ENCODE measurements at places on chromosomes 7 and 10. TPM values are rescaled to one million over a fixed set of nuclear protein-coding genes. Genes with fewer than 3 reads are reported as not detected.
A peak's percentile ranks its signal among the peaks of the same experiment; 100 is the strongest.

The SPRN gene
- 0.82 TPM for total RNA-seq

The ZNF746 gene
- total RNA-seq = 16.0 TPM

The LIMK1 gene
- total RNA-seq = 48.3 TPM

The DPYSL4 gene
- total RNA-seq = 4.2 TPM

The VKORC1L1 gene
- 8.7 TPM for total RNA-seq

The KIAA1217 gene
- total RNA-seq = 12.5 TPM

The INPP5F gene
- total RNA-seq = 22.2 TPM

The GLI3 gene
- 7.0 TPM for total RNA-seq

The LARP4B gene
- total RNA-seq = 38.7 TPM

The CALCR gene
- total RNA-seq = not detected

GRCh38 chr7:152411389-152411788 is 24.4 kb downstream of the KMT2C start:
- no peak for DNase-seq

DNA sequence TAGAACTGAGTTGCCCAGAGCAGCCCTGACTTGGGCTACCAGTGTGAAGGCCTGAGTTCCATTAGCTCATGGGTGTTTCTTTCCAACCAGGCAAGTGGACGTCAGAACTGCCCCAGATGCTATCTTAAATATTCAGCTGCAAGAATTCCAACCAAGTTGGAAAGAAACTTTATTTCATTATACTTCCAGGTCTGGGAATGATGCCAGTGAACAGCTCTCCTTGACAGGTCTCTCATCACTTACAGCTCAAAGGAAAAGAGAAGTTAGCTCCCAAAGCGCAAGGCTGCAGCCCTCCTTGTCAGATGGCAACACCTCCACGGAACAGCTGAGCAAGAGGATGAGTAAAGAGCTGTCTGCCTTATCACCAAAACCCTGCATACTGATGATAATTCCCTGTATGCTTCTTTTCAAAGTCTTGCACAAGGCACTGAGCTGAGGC is 255.5 kb upstream of the AOAH start:
- peak; percentile 54 for DNase-seq

- DNase-seq = peak; percentile 50
Observed at GRCh38 chr7:80681272-80681885, 42.9 kb downstream of the CD36 start.

- peak; percentile 80 for DNase-seq
Observed at GRCh38 chr10:30510184-30510931, 76.4 kb downstream of the MAP3K8 start.

- DNase-seq = no peak
Observed at GRCh38 chr7:82926477-82926876, 236.2 kb downstream of the PCLO start.

DNA sequence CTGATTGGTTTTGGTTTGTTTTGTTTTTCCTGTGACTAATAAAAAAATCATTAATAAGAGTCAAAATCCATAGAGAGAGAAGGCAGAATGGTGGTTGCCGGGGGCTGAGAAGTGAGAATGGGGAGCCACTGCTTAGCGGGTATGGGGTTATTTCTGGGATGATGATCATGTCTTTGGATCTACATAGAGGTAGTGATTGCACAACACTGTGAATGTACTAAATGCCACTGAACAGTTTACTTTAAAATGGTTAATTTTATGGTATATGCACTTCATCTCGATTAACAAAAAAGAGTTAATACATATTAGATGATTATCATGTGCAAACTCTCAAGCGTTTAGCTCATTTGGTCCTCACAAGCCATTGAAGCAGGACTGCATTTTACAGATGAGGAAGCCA is 342.9 kb downstream of the ELMO1 start:
- DNase-seq = no peak

DNA sequence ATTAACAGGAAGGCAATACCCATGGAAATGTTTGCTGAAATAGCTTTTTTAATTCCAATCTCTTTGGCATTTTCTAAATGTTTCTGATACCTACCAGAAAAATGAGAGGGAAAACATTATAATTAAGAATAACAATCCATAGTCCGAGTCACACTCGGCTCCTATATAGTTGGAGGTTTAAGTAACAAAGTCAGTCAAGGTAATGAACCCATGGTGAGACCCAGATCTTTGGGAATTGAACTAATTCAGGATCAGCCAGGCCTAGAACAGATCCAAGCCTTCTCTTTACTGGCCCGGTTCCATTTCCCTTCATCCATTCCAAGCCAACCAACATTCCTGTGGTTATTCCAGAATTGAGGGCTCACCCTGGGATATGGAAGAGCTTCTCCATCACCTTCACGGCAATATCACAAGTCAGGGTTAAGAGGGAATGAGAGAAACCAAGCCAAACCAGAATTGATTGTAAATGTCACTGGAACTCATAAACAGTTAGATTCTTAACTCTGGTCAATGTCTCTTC is 28.3 kb downstream of the ABCB4 start:
- peak; percentile 21 for DNase-seq

- peak; percentile 8 for DNase-seq
Observed at GRCh38 chr10:113576852-113577251, 24.0 kb downstream of the HABP2 start.

- peak; percentile 27 for DNase-seq
Observed at GRCh38 chr7:148700661-148701064, 2.0 kb downstream of the CUL1 start.

- peak; percentile 35 for DNase-seq
Observed at GRCh38 chr7:26143298-26144048, 8.5 kb upstream of the NFE2L3 start.

DNA sequence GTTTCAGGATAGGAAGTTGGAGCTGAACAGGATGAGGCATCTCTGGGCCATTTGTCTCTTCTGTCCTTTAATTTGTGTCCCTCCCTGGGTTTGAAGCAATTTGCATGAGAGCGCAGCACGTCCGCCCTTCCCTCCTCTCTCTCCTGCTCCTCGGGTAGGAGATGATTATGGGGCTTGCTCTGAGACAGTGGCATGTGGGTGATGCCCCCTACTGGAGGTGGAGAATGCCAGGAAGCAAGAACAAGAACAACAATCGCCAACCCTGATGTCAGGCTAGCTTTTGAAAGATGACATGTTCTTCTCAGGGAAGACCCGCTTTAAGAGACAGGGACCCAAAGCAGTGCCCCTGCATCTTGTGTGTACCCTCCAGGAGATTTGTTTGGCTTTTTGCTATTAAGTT is 63.9 kb upstream of the LOXL4 start:
- DNase-seq = no peak

DNA sequence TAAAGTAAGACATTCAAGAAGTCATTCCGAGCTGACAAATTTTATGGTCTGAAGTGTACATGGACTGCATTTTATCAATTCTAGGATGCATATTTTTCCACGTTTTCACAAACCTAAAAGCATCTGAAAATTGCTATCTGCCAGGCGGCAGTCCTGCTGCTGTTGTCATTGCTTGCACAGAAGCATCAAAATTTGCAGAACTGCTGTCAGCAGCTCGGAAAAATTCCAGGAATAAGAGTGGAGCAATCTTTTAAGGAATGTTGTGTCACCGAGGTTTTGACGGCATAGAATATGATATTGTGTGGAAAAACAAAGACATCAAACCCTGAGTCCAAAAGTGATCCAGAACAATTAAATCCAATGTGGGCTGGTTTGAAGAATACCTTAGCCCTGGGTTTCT is 61.4 kb downstream of the CHCHD3 start:
- no peak for DNase-seq

DNA sequence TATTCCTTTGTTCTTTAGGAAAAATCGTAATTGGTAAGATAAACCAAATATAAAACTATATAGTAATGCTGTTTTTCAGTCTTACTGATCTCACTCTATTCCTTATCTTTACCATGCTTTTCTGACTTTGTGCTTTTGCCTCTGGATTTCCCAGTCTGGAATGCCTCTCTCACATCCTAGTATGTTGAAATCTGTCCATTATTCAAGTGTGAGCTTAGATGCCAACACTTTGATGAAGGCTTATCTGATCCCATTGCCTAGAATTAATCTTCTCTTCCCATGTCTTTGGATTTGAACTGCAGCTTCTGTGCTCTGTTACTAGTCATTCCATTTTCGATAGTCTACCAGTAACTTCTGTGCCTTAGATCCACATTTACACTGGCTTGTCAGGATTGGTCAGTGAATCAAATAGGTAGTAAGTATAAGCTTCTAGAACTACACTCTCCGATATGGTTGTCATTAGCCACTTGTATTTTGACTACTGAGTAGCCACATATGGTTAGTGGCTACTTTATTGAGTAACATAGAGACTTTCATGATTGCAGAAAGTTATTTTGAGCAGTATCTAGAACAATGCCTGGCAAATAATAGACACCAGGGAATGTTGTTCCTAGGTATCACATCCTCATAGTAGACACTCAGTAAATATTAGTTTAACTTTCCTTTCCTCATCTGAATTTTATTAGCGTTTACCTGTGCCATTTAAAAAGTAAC is 92.9 kb downstream of the BMPR1A start:
- peak; percentile 39 for DNase-seq

DNA sequence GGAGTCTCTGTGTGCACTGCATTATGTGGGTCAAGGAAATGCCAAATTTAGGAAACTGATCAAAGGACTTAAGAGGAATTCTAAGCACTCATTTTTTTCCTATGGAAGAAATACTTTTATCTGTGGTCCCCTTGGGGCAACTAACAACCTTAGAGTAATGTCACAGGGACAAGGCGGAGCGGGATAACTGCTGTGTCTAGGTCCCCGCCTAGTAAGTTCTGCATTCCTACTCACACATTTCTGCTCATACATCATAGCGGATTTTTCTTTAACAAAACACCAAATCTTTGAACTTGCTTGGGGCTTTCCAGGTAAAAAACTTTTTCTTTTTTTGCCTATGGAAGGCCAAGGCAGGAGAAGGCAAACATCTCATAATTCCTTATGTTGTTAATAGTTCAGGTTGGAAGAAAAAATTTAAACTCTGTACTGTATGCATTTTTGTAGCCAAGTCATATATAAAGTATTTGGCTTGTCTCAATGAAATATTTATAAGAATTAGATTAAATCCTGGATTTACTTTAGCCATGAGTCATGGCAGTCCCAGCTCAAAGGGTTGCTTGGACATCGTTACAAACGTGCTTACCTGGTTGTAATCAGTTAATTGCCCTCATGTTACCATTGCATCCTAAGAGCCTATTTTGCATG is 285.0 kb downstream of the PHTF2 start:
- DNase-seq = peak; percentile 11

GRCh38 chr10:43314626-43315495 is 48.0 kb upstream of the RASGEF1A start:
- no peak for DNase-seq

- DNase-seq = no peak
Observed at GRCh38 chr7:97580205-97580604, 151.7 kb upstream of the TAC1 start.

- DNase-seq = no peak
Observed at GRCh38 chr7:157618091-157618726, 281.4 kb downstream of the DNAJB6 start.

DNA sequence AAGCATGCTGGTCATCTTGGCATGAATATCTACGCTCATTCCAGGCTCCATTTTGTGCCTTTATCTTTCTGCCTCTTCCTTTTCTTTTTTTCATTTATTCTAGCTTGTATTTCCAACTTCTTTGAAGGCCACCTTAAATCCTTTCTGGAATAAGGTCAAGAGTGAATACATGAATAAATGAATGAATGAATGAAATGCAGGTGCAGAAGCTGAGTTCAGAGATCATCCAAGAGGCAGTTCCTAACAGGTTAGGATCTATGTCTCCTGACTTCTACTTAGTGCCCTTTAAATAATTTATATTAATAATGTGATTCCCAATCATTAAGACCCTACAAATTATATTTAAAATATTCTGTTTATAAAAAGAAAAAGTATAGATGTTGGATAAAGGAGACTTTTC is 125.9 kb downstream of the PIP4K2A start:
- no peak for DNase-seq

- no peak for DNase-seq
Observed at GRCh38 chr10:121099592-121099991, 248.4 kb downstream of the WDR11 start.

GRCh38 chr10:69348816-69349541 is 67.7 kb downstream of the TACR2 start:
- peak; percentile 99 for DNase-seq

- DNase-seq = no peak
Observed at GRCh38 chr10:68470300-68470699, 1.5 kb downstream of the DNA2 start.

- no peak for DNase-seq
Observed at GRCh38 chr10:130960531-130960930, 351.0 kb downstream of the TCERG1L start.

DNA sequence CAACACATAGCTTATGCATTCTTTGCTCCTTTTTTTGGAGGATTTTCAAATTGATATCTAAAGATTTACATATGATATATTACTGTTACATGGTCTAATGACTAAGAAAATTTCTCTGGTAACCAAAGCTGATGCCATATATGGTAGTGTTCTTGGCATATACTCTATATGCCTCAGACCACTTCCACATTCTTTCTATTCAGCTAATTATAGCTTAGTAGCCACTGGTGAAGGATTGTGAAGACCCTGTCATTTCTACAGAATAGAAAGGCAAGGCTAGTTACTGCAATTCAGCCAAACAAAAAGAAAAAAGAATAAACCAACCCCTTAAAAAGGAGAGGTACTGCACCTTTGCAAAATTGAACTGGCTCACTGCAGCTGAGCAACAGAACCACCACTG is 3.7 kb downstream of the PURB start:
- peak; percentile 72 for DNase-seq

- DNase-seq = peak; percentile 42
Observed at GRCh38 chr10:11823989-11824346, 812 bp downstream of the PROSER2 start.

DNA sequence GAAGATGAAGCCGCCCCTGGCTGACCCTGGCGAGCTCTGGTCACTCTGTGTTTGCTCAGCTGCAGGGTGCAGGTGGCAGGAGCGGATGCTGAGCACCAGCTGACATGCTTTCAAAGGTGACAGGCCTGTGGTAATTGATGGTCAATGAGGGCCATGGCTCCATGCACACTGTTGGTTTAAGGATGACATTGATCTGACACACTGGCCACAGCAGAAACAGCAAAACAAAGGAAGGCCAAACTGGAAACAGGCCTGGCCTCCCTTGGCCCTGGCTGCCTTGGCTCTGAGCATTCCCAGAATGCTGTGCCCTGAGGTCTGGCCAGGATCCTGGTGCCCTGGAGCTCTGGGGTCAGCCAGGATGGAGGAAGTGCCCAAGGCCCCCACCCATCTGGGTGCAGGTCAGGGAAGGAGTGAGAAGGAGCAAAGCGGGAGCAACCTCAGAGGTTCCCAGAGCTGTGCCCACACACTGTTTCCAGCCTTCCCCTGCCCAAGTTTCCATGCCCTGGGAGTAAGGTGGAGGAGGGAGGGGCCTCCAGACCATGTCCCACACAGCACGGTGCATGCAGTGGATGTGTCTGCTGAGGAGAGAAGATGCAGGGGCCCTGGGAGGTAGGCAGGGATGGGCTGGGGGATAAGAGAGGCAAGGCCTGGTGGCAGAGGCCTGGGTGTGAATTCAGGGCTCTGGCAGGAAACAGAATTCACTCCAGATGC is 302.2 kb downstream of the RPS24 start:
- DNase-seq = peak; percentile 90

DNA sequence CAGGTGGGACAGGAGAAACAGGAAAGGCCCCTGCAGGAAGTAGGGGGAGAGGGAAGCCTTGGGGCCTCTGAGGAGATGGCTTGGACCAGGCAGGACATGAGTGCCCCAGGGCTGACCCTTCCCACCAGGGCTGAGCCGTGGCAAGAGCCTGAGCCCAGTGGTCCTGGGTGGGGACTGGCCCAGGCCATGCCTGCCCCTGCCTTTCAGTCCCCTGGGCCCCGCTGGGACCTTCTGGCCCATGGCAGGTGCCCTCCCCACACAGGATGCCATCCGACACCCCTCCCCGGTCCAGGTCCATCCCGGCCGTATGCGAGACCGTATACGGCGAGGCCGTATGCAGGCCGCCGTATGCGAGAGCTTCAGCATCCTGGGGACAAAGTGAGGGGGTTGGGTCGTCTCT is 2.0 kb downstream of the GRIFIN start:
- DNase-seq = no peak
